ENCODE measurements at places on chromosomes 16 and 17.
A peak's percentile ranks its signal among the peaks of the same experiment; 100 is the strongest.

DNA sequence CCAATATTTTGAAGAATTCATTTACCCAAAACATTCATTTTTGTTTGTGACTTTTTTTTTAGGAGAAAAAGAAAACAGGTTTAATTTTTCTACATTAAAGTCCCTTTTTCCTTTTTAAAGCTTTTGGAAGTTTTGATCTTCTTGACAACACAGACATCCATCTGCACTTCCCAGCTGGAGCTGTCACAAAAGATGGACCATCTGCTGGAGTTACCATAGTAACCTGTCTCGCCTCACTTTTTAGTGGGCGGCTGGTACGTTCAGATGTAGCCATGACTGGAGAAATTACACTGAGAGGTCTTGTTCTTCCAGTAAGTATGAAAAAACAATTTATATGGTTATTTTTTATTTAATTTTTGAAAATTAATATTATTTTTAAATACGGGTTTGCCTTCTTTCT, 37.2 kb downstream of the SIAH1 start:
- DNase-seq, result no peak

- no peak for DNase-seq
Observed at GRCh38 chr17:45971698-45972141, 27.3 kb upstream of the STH start.

DNA sequence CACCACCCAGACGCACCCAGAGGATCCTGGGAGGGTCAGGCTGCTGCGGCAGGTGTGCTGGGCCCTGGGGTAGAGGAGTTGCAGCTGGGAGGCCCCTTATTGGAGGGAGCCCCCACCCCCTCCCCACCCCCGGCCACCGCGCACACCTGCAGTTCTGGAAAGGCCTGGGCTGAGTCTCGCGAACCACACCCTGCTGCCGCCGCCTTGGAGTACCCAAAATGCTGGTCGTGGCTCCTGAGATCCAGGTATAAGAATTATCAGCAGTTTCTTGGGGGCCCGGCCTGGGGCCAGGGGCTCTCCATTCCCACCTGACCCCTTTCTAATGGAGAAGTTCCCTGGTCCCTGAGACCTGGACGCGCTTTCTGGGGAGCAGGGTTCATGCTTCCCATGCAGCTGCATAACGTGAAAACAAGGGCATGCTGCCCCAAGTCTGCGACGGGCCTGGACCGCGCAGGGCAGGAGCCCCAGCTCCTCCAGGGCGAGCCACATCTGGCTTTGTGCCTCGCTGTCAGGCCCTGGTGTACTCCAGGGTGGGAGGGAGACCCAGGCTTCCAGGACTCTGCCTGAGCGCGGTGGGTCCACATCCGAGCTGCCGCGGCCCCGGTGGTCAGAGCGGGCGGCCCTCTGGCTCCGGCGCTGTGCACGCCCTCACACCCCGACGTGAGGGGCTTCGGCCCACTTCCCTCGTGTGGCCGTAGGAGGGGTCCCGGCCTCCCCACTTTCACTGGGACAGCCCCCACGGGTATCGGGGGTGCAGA, 7.3 kb upstream of the SNAI3 start:
- no peak for DNase-seq

DNA sequence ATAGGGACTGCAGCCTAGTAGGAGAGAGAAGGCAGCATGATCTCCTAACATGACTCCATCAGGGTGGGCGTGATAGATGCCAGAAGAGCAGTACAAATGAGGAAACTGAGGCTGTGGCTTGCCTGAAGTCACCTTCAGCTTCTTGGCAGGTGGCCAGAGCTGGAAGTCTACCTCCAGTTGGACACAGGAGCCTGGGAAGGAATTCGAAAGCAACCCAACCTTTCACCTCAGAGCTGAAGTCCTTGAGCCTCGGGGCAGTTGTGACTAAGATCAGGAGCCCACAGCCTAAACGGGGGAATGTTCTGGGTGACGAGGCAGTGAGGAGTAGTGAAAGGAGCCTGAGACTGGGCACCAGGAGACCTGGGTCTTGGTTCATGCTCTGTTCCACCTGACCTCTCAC, 9.4 kb upstream of the SLC52A1 start:
- DNase-seq, result no peak

DNA sequence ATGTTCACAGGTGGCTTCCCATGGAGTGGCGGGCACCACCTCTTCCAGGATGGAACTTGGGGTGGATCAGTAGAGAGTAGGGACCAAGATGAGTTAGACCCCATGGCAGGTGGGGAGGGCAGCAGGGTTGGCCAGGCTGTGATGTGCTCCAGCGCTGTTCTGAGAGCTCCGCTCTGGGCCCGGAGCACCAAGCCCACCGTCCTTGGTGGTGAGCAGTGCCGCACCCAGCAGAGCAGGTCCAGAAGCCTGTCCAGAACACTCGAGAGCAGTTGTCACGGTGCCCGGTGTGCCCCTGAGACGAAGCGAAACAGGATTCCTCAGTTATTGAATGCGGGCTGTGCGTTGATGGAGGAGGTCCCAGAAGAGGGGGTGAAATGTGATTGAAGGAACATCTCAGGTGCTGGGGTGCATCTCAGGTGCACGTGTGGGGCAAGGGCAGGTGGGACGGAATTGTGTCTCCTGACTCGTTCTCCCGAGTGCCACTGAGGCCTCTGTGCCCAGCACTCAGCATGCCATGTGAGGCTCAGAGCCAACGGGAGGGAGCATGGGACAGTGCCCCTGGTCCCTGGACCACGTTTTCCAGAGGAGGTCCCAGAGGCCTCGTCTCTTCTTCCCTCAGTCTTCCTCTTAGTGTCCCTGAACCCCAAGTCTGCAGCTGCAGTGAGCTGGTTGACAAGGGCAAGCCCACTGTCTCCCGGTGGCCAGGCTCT, 39.5 kb downstream of the COX4I1 start:
- no peak for DNase-seq

GRCh38 chr16:4982056-4982867, 24.1 kb downstream of the SEC14L5 start:
- DNase-seq, result no peak

DNA sequence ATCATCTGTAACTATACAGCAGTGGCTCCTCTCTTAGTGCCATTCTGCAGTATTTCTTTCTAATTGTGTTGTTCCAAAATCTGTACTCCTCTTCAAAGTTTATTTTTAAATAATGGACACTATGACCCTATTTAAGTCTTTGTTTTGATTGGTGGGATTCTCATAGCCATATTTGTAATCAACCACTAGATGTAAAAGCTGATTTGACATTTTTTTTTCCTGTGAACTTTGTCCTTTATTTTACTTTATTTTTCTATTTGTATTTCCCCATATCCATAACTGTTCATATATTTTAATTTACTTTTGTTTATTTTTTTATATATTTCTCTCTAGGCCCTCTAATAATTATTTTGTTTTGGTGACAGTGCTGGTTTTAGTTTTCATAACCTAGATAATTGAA, 544.4 kb downstream of the KCNJ2 start:
- no peak for DNase-seq

DNA sequence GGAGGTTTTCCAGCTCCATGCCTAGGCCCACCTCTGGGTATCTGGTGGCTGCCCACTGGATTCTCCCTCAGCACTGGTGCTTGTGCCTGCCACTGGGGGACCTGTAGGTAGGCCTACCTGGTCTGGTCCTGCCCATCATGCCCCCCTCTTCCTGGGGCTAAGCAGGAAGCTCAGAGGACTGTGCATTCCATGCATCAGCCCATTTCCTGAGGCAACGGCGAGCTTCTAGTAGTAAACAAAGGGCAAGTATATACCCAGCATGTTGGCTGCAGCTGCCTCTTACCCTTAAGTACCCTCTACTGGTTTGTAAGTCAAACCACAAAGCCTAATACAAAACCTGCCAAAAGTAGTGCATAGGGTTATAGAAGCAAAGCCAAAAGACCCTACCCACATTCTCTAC, 37.5 kb downstream of the SDR42E1 start:
- DNase-seq, result no peak

DNA sequence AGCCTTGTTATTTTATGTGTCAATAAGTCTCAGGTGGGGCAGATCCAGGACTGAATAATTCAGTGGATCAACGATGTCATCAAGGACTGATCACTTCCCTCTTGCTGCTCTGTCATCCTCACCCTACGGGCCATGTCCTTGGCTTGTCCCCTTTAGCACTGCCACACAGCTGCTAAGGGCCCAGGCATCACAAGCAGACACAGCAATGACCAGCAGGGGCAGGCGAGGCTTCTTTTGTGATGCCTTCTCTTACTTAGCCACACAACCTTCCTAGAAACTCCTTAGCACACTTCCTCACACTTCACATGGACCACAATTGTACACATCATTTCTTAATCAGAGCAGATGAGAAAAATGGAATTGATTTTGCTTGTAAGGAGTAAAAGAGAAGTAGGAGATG, 356.3 kb upstream of the SOX9 start:
- no peak for DNase-seq

DNA sequence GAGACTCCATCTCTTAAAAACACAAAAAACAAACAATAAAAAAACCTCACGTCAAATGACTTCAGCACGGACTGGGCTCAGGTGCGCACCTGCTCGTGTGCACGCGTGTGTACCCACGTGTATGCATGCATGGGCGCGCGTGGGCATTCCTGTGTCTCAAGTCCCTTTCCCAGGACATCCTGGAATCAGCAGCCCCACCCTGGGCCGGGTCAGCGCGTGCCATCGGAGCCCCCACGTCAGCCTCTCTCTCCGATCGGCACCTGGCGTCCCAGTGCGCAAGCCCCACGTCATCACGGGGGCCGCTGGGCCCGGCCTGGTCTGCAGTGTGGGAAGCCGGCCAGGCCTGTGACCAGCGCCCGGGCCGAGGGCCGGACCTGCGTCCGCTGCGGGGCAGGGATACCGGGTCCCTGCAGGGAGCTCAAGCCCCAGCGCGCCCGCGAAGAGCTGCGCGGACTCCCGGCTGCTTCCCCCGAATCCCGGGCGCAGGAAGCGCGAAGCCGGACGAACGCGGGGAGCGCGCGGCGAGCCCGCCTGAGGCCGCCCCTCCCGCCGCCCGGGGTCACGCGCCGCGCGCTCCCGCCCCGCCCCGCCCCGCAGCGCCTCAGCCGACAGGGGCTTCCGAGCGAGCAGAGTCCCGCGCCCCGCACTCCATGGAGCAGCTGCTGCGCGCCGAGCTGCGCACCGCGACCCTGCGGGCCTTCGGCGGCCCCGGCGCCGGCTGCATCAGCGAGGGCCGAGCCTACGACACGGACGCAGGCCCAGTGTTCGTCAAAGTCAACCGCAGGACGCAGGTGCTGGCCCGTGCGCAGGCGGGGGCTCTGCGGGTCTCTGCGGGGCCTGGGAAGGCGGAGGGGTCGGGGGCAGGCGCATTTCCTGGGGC, at the start of gene FN3K:
Gene FN3K (plus strand): TSS at position 629 of the 880 bp plus-strand sequence. CDS start 22 bp downstream, at position 651.
- peak; percentile 30 for DNase-seq

DNA sequence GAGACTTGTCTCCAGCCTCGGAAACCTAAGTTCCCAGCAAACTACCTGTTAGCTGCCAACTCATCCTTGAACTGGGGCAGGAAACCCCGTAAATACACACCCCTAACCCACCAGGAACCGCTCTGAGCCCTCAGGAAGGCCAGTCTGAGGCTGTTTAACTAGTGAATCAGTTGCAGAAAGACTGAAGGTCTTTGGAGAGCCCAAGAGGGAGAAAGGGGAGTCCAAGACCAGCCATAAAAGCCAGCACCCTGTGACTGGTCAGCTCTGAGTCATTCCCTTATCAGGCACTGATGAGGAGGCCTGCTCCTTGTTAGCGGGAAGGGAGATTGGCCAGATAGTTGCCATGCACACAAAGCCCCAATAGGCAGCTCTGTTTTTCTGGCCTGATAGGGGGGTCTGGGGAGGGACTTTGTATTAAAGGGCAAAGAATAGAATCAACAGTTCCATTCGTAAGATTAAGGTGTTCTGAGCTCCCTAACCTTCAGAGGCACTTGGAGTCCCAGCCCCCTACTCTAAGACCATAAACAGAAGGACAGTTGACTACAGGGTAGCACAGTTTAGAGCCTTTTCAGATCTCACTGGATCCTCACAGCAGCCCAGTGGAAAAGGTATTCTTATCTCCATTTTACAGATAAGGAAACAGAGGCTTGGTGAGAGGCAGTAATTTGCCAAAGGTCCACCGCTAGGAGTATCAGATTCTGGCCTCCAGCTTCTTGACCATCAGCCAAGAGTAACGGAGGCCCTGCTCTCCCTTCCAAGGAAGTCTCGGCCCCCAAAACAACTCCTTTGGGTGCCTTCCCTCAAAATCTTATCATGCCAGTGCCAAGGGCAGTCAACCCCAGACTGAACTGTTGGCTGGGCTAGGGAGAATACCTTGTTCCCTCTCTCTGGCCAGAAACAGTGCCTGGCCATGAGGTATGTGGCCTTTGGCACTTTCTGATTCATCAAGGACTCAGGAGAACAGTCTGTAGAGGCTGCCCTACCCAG, 2.2 kb upstream of the KRT19 start:
- DNase-seq, result no peak

DNA sequence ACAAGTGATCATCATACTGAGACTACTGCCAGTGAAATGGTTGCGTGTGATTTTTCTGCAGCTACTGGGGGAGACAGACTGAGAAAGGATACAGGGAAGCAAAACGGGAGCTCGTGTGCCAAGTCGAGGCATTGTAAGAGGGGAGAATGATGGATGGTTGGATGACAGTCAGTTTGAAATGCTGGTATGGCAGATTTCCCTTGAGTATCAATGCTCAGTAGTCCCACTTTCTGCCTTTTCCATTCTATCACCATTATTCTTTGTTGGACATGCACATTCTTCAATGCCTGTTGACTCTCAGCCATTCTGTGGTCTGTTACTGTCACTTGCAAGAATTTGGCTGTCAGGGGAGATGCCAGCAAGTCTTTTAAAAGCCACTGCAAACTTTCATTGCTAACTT, 510.6 kb upstream of the RBFOX1 start:
- DNase-seq, result no peak

DNA sequence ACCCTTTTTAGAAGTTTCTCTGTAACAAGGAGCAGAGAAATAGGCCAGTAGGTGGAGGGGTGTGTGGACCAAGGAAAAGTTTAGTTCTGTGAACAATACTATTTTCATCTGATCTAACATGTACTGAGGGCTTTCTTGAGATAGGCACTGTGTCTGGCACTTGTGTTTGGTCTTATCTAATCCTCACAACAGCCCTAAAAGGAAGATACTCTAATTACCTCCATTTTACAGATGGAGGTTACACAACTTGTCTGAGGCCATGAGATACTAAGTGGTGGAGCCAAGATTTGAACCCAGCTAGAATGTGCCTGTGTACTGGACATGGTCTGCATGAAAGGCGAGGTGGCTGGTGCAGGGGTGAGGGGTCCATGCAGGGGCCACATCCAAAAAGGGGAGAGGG, 4.5 kb downstream of the TNFSF12 start:
- DNase-seq, result no peak

GRCh38 chr17:75777296-75777922, 7.2 kb upstream of the UNK start:
- no peak for DNase-seq

DNA sequence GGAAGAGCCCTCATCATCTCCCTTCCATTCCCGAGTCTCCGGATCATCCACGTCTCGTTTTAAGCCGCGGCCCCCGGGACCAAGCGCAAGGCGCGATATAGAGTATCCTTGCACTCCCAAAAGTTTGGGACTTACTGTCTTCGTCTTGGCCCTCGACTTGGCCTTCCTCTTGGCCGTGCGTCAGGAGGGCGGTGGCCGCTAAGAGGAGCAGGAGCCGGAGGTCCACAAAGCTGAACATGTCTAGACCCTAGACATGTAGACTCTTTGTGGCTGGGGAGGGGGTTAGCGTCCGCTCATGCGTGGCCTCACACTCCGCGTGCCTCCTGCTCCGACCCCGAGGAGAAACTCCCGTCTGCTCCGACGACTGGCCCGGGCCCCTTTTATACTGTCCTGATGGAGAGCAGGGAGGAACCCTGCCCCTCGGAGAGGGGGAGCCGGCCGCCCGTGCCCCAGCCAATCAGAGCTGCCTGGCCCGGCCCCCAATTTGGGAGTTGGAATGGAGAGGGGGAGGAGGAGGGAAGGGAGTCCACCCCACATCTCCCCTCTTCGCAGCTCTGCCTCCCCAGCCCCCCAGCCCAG, at the start of gene COL1A1:
Gene COL1A1 (minus strand): TSS at position 356 of the 579 bp plus-strand sequence. CDS start 118 bp downstream, at position 238.
- DNase-seq, result no peak
